ENCODE measurements at places on chromosomes 16 and 17.

DNA sequence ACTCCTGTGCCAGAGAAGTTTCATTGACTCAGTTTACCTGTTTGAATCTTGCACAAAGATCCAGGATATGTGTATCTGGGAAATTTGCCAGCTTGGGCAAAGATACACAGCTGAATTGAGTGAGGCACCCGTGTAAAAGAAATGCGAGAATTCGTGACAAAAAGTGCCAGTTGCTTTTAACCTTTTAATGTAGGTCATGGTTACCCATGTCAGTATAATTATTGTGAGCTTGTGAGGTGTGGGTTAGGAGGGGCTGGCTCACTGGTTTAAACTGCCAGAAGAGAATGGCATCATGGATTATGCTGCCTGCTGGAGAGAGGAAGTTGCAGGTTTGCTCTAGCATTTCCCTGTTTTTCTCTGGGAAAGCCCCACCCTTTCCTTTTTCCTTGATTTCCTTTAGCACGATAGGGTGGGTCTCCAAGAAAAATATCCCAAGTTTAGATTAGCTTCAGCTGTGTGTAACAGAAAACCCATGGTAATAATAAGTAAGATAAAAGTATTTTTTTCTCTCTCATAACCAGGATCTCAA is 24.8 kb upstream of the NDRG4 start:
- no peak for DNase-seq

- no peak for DNase-seq
Observed at GRCh38 chr17:77720946-77721845, 237.3 kb upstream of the TNRC6C start.

DNA sequence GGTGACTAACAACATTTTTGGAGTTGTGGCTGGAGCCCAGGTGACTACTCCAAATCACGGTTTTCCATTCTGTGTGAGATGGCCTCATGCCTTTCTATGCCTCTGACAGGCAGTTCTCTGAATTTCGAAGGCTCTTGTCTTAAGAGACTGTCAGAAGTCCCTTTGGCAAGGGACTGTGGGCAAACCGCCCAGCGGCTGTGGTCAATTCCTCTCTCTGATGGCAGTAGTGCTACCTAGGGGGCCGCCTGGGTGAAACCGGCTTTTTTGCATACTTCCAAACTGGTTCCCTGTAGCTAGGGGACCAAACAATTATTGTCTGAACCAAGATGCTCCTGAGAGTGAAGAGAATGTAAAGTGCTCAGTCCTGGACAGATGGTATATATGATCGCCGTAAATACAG is 86.3 kb downstream of the SDR42E1 start:
- DNase-seq = no peak

DNA sequence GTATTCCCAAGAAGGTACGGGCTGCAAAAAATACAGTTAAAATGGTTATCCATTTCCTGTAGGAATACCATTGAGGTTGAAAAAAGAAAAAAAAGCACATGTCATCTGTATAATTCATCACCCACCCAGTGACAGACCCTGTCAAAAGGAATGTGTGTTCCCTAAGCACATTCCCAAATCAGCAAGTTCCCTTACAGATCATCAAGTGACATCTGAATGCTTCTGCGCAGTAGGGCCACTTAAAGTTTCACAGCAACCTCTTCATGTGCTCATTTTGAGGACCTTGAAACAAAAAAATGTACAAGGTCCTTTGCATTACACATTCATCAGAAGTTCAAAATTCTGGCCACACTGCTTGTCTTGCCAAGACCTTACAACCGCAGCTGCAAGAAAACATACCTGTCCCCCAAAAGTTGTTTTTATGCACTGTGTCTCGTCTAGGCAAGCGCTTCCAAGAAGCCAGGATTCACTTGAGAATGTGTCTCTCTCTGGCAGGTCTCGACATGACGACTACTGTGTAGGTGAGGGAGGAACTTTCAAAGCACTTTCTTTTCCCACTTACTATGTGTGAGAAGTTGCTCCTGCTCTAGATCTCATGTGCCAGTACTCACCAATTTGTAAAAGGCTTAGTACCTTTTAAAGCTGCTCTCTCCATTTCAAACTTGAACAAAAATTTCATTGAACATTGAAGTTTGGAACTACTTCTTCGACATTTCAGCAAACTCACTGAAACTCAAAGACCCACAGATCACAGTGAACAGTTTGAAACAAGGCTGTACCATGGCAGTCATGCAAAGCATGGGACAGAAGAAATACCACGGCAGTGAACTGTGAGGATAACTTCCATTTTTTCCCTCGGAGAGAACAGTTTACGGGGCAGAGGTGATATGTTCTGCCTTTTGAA is 4.3 kb upstream of the POLG2 start:
- DNase-seq = no peak

DNA sequence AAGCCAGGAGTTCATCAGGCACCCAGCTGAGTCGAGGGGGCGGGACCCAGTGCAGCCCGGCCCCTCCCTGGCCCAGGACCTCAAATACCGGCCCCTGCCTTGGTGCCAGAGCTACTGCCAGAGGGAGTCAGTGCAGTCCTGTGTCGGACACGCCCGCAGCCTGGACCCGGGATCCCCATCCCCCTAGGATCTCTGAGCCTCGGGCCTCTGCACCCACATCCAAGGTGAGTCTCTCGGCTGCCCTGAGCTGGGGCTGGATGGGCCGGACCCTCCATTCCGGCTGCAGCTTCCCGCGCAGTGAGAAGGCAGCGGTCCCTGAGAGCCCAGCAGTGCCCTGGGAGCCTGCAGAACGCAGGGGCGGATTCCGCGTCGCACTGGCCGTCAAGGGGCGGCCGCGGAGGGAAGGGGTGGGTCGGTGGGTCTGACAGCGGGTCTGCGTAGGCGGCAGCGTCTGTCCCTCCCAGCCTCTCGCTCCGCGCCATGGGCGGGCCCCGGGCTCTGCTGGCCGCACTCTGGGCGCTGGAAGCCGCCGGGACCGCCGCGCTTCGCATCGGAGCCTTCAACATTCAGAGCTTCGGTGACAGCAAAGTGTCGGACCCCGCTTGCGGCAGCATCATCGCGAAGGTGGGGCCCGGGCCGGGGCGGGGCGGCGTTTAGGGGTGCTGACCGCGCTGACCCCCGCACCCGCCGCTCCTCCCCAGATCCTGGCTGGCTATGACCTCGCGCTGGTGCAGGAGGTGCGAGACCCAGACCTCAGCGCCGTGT is at the start of gene DNASE1L2:
Gene DNASE1L2, plus strand, starts transcription at position 108 of the 765 bp plus-strand sequence. Its CDS starts 373 bp downstream, at position 481.
- no peak for DNase-seq

GRCh38 chr17:66966704-66967418 is 2.4 kb downstream of the CACNG4 start:
- no peak for DNase-seq

GRCh38 chr17:13576661-13577526 is 24.8 kb downstream of the HS3ST3A1 start:
- no peak for DNase-seq

GRCh38 chr16:12405089-12405488 is 398.6 kb downstream of the CPPED1 start:
- no peak for DNase-seq

GRCh38 chr17:74478420-74479100 is 12.1 kb downstream of the CD300A start:
- peak; percentile 21 for DNase-seq

GRCh38 chr17:21250854-21251253 is 2.4 kb downstream of the NATD1 start:
- DNase-seq = no peak
